Activated CD8-positive, alpha-beta memory T cell treated with anti-CD3 and anti-CD28 coated beads for 1 hour (primary cell): ENCODE measurements at places on chromosomes 13 and 19.

GRCh38 chr13:26022538-26023292 lies 29.1 kb downstream of the SHISA2 start:
- no peak for DNase-seq

GRCh38 chr13:34721631-34722595 lies 220.2 kb upstream of the NBEA start:
- no peak for DNase-seq

DNA sequence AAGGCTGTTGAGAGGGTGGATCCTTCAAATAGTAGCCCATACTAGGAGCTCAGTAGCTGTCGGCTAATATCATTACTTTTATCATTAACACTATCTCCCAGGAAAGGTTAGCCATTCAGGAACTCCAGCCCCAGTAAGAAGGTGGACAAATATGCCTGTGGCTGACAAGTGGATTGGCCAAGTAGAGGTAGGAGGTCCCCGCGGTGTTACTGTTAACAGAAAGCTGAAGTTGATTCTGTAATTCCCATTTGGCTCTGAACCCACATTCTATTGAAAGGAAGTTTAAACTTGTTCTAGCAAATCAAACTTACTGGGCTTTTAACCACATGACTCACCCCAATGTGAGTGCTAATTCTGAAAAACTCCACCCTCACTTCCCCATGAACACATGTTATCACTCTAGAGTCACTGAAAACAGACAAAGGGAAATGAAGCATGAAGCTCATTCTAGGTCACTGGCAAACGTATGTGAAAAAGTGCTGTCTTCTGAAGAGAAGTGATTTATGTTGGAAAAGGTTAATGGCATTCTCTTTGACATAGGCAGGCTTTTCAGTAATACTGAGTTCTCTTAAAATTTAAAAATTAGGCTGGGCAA lies 273.5 kb downstream of the FGF14 start:
- no peak for DNase-seq

- DNase-seq: no peak
Measured at GRCh38 chr13:107681600-107681999, 533.7 kb downstream of the LIG4 start.

GRCh38 chr13:97810152-97810551 lies 143.3 kb upstream of the IPO5 start:
- no peak for DNase-seq

GRCh38 chr13:29452773-29453616 lies 142.5 kb downstream of the SLC7A1 start:
- no peak for DNase-seq

DNA sequence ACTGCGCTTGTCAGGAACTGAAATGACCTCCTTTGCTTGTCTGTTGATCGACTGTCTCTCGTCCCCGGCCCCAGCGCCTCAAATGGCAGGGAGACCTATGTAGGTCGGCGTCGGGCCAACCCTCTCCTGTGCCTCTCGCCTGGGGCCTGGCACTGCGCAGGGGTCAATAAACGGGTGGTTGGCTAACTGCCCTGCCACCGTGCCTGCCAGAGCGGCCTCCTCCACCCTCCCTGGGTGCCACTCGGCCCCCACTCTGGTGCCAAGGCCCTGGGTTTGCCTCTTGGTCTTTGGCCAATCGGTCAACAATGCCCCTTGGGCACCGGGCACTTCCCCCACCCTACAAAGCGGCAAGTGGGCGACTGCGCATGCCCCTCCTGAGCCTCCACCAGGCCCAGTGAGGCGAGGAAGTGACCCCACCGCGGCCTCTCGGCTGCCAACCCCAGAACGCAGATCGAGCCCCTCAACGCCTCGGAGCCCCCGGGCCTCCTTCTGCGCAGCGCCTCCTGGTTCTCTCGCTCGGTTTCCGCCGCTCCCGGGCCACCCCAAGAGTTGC lies 1.1 kb downstream of the KEAP1 start:
- DNase-seq: no peak

GRCh38 chr13:76879203-76879882 lies 6.9 kb downstream of the KCTD12 start:
- peak; percentile 38 for DNase-seq

DNA sequence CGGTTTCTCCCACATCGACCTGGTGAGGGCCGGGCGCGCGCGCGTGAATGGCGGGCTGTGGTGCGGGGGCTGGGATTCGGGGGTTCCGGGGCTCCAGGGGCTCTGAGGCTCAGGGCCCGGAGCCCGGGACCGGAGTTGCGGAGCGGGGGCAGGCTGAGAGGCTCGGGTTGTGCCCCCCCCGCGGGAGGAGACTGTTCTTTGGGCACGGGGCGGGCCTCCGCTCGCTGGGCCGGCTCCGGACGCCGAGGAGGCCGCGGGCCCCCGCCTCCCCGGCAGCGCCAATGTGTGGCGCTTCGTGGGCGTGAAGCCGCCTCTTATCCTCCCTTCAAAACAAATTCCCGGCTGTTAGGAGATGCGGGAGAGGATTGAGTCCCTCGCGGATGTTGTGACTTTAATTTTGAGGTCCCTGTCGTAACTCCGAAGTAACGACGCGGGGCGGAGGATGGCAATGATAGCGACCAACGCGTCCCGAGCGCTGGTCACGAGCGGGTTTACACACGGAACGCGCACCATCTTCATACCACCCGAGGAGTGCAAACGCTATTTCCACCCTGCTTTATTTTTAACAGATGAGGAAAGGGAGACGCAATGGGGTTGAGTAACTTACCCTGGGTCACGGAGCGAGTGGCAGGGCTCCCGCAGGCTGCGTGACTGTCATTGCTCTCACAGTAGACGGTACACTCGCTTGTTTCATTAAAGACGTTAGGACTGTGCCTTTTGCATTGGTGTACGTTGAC lies 536 bp downstream of the UBA2 start:
- no peak for DNase-seq

GRCh38 chr19:57438925-57439324 lies 3.8 kb downstream of the ZNF749 start:
- no peak for DNase-seq

GRCh38 chr19:48644839-48645619 lies 958 bp downstream of the CA11 start:
- peak; percentile 46 for DNase-seq

DNA sequence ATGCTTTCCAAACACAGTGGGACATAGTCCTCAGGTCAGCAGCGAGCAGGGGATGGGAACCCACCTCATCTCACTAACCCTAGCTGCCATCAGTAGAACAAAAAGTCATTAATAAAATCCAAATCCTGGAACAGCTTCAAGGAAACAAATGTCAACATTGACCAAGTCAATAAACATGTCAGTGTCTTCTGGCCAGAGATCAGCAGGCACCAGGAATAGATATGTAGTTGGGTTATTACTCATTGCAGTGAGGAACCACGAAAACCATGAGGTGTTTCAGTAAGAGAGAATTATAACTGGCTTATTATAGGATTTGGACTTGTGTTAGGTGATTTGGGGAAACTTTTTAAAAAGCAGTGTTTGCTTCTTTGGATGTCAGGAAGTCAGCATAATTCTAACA lies 17.1 kb upstream of the CD33 start:
- DNase-seq: no peak

DNA sequence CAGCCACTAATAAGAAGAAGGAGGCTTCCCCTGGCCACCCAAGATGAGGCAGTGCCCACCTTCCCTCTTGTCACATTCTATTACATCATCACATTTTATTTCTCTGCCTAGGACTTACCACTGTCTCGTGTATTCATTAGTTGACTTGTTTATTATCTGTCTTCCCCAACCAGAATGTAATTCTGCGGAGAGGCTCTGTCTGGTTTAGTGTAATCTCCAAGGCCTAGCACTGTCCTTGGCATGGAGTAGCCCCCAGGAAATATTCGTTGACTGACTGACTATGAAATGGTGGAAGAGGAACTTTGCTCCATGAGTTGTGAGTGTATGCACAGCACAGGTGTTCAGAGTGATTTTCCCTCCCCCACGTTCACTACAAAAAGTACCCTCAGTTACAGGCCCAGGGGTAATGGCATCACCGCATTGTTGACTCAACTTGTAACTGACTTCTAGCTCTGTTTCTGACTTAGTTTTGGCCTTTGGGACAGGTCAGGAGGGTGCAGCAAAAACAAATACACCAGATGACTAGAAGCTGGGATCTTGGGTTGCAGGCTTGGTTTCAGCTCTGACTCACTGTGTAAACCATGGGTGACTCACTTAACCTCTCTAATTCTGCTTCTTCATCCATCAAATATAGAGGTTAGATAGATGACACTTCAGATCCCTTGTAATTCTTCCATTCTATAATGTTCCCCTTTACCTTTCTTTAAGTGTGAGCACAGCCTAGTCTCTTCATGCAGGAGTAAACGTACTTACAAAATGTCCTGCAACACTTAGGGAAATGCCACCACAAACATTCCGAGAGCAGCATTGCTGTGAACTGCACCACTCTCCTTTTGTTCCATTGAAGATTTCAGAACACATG lies 229.7 kb downstream of the KCNRG start:
- no peak for DNase-seq

DNA sequence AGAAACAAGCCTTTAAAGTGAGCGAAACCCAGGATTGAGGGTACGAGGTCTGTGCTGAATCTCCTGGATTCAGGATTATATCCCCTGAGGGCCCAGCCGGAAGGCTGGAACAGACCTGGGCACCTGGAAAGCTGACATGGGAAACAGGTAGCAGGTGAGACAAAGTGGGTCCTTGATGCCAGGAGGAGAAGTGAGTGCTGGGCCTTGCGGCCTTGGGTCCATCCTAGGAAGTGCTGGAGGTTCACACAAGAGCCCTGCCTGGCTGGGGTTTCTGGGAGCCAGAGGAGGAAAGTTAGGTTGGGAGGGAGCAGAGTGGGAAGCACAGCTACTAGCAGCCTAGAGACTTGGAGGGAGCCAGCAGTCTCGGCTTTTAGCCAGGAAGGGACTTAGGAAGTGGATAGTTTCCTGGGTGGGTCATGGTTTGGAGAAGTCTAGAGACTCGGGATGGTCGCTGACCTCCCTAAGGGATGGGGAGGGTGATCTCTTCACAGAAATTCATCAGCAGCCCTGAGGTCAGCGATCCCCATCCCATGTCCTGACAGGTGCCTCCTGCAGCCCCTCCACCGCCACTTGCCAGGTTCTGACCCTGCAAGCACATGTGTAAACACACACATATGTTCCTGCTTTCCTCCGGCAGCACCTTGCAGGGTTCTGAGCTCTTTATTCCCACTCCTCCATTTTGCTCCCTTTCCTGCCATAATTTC lies 29.4 kb upstream of the ZNF492 start:
- no peak for DNase-seq

DNA sequence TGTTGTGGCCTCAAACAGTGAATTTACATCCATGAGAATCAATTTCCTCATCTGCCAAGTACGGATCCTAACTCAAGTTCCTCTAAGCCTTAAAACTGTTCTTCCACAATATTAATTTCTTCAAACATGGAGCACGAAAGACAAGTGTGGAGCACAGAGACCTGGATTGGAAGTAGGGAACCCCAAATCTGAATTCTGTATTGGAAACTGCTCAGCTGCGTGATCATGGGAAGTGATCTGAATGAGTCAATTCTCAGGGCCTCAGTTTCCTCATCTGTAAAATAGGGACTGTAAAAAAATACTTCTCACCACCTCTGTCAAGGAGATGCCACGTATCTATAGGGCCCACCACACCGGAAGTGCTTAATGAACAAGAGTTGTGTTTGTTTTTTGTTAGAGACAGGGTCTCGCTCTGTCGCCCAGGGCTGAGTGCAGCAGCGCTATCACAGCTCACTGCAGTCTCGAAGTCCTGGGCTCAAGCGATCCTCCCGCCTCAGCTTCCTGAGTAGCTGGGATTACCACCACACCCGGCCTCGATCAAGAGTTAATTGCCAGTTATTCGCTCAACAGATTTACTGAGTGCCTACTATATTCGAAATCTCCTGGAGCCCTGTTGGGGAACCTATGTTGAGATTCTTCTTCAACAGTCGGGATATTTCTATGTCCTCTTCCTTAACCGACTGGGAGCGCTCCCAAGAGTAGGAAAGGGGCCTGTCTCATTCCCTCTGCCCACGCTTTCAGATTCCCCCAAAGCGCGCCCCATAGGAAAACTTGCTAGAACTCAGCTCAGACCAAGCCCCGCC lies 1.6 kb downstream of the SERTAD3 start:
- no peak for DNase-seq

- no peak for DNase-seq
Measured at GRCh38 chr13:73657821-73658540, 476.2 kb downstream of the KLF12 start.

GRCh38 chr13:102774214-102774568 lies 605 bp upstream of the TEX30 start:
- DNase-seq: no peak

DNA sequence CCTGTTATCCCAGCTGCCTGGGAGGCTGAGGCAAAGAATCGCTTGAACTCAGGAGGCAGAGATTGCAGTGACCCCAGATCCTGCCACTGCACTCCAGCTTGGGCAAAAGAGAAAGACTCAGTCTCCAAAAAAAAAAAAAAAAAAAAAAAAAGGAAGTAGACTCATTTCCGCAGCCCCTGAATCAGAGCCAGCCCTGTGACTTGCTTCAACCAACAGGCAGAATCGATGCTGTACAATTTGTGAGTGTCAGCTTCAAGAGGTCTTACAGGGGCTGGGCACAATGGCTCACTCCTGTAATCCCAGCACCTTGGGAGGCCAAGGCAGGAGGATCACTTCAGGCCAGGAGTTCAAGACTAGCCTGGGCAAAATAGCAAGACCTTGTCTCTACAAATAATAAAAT lies 12.8 kb downstream of the ANKRD27 start:
- no peak for DNase-seq

GRCh38 chr13:107590556-107590955 lies 624.8 kb downstream of the LIG4 start:
- no peak for DNase-seq

DNA sequence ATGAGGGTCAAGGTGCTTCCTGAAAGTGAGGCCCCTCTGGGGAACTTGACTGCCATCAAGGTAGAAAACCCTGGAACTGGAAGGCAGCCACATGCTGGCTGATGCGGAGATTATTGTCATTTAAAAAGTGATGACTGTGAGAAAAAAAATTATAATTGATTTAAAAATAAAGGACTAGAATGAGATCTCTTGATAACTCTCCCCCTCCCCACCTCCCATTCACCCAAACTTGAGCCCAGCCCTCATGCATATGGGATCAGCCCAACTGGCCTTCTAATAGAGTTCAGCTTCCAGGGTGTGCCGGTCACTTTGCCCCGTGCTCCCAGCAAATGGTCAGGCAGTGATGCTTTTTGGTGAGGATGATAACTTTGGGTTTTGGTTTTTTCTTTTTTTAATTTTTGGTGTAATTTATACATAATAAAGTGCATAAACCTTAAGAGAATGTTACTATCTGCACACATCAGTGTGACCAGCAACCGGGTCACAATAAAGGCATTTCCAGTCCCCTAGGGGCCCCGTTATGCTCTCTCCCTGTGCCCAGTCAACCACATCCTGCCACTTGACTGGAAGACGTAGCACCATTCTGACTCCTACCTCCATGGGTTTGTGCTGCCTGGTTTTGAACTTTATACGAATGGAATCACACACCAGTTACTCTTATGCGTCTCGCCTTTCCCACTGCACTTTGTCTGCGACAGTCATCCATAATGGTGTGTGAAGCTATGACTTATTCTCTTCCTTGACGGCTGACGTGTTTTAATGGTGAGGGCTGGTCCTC lies 187.9 kb downstream of the USP12 start:
- no peak for DNase-seq

GRCh38 chr19:49534632-49535385 lies 7.0 kb downstream of the RCN3 start:
- no peak for DNase-seq
